Left colon (tissue), 2 donors: ENCODE measurements at places on chromosomes 5 and 9.

- no peak for DNase-seq
Observed at GRCh38 chr9:136839229-136840139, 2.8 kb upstream of the AJM1 start.

- DNase-seq = no peak
Observed at GRCh38 chr5:177349362-177349647, 2.2 kb downstream of the LMAN2 start.

GRCh38 chr5:108588323-108588722, 159.4 kb upstream of the FER start:
- DNase-seq = no peak

DNA sequence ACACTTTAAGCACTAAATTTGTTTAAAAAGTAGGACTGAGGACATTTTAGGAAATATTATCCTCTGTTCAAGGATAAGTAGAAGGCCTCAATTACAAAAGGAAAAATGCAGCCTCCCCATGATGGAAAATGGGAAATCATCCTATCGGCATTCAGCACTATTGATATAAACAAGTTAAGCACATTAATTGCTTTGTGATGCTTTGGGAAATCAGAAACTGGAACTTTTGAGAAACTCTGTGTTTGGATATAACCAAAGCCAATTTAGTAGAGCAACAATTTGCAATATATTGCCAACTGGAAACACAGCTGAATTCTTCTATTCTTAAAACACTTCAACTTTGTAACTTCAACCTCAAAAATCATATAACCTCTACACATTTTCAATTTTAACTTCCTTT, 65.2 kb upstream of the PTGER4 start:
- no peak for DNase-seq
